Activated CD4-positive, alpha-beta T cell treated with anti-CD3 and anti-CD28 coated beads, Interleukin-10, Interleukin-2, amounts not matched to agents 100 ng/mL and 50 ng/mL, durations not matched to agents 16 hours and 8 hours (primary cell): ENCODE measurements at places on chromosomes 13 and 19.

GRCh38 chr13:62299988-62300387, 884.3 kb upstream of the PCDH20 start:
- DNase-seq = no peak

GRCh38 chr19:53868091-53868891, 608 bp downstream of the MYADM start:
- peak; percentile 29 for DNase-seq

- DNase-seq = no peak
Observed at GRCh38 chr13:57925250-57925649, 293.7 kb downstream of the PCDH17 start.

DNA sequence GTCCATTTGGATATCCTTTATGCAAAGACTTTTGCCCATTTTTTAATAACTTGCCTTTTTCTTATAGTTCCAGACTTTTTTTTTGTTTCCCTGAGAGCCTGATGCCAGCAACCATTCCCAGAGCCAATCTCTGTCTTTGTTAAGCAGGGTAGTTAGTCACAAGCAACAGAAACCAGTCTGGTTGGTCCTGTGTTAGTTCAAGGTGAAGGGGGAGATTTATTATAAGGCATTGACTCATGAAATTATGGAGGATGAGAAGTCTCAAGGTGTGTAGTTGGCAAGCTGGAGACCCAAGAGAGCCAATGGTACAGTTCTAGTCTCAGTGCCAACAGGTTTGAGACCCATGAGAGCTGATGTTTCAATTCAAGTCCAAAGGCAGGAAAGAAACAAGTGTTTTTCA, 33.0 kb downstream of the GPR12 start:
- no peak for DNase-seq

DNA sequence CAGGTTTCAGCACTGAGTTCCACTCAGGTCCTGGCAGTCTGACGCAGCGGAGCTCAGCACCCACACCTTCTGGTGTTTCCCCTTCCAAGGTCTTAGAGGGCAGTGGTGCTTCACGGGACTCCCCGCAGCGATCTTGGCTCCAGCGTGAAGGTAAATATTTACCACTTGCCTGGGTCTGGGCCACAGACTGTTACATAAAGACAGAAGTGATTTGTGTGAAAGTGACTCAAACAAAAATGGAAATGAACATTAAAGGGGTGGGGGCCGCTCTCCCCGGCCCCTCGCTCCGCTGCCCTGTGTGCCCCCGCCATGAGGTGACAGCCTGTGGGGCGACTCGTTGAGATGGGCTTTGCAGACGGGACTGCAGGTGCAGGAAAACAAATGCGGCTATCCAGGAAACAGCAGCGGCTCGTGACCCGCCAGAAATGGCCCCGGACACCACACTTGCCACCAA, 55.0 kb downstream of the GGACT start:
- no peak for DNase-seq

- DNase-seq = no peak
Observed at GRCh38 chr13:112333756-112334543, 42.2 kb upstream of the SPACA7 start.

DNA sequence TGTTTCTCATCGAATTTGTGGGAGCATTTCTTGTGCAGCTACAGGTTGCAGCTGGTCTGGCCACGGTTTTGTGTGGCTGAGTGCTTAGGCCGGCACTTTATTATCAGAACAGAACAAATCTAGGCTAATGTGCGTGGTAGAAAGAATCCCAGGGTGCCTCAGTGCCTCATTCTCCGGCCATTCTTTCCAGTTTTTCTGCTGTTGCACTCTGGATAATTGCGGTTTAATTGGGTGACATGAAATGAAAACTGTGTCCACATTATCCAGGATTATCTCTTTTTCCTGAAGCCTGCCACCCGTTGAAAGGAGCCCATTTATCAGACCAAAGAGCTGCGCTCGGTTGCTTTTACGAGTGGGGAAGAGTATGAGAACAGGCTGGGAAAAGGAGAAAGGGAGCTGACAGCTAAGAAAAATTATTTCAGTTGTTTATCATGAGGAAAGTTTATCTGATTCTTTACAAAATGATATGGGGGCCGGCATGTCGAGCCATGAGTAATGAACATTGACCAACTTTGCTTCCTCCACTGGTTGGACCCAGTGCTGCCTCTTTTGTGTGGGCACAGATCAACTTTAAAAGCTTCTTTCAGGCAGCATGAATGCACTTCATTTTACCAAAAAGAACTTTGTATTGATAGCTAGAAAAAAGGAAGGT, 117.0 kb upstream of the SOX21 start:
- no peak for DNase-seq

DNA sequence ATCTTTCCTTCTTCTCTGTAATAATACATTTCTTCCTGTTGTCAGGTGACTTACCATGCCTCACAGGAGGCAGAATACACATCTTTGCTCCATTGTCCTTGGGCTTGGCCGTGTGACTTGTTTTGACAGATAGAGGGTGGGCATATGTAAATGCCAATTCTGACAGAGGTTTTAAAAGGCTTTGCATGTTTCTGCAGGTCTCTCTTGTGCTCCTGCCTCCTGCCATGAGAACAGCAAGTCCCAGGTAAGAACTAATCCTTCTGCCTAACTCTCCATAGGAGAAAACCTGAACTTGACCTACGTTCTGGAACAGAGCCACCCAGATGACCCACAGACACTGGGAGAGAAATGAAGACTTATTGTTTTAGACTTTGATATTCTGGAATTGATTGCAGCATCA, 88.7 kb upstream of the TNFSF11 start:
- DNase-seq = no peak

DNA sequence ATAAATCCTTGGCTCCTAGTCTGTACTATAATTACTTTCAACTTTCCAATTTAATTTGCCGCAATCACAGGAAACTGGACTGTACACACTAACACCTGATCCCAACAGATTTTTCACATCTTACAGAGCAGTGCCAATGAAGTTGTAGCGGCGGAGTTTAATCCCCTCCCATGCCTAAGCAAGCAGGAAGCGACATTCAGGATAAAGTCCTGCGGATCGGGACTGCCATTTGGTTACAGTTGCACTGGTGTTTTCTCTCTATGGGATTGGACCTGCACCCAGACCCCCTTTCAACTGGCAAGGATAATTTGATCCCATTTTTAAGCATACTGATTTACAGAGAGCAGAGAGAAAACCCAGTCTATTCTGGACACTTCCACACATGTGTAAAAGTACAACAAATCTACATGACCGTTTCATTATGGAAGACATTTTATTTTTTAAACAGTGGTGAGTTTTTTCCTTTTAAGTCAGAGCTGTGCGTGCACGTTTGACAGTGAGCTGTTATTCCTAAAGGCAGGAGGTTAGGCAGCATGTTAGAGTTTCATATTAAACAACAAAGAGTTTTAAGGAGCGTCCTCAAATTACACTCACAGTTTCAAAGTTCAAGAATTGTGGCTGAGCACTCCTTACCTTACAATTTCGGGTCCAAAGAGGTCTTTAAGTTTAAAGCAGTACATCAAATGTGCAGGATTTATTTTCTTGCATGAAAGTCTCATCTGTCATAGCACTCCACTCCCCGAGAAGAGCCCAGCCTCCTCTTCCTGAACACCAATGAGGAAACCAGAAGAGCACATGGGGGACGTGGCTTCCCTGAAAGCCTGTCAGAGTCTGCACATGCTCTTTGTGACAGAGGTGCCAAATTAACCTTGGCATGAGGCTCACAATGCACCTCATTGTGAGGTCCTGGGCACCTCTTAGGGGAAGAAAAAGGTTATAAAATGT, 141.6 kb upstream of the RFC3 start:
- peak; percentile 52 for DNase-seq

DNA sequence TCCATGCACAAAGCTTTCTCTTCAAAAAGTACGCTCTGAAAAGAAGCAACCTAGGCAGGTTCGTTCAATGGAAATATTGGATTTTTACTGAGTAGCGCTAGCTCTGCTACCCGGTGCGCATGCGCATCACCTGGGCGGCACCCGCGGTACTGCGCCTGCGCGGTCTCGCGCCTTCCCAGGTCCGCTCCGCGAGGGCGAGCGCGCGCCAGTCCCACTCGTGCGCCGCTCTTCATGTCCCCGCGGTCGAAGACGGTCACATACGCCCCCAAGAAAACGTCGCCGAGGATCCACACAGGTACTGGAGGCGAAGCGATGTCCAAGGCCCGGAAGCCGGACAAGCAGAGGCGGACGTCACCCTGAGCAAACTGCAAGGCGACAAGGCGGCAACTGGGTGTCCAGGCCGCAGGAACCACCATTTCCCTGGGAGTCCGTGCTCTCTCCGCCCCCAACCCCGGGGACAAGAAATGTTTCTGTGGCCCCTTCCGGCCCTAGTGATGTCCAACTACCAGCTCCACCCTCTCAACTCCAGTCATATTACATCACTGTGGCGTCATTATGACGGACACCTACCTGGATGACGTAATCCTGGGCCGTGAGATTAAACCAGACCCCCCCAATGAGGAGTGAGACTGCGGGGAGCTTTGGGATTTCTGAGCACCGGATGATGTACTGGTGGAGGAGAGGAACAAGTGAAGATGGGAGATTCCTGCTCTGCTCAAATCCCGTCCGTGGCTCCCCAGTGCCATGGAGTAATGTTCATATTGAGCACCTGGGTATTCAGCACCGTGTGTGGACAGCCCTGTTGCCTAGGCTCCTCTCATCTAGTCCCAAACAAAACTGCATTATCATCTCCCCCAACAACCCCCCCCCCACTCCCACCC, 4.8 kb upstream of the KCNC3 start:
- DNase-seq = peak; percentile 86

DNA sequence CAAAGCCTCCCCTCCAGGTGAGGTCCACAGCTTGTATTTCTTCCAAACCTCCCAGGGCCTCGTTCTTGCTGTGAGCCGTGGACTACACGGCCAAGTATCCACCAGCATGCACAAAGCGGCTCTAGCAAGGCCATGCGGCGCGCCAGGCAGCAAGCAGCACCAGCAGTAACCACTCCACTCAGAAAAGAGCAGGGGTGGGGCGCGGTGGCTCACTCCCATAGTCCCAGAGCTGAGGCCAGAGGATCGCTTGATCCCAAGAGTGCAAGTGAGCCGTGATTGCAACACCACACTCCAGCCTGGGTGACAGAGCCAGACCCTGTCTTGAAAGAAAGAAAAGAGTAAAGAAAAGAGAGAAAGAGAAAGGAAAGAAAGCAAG, 4.7 kb downstream of the CCDC8 start:
- DNase-seq = no peak

DNA sequence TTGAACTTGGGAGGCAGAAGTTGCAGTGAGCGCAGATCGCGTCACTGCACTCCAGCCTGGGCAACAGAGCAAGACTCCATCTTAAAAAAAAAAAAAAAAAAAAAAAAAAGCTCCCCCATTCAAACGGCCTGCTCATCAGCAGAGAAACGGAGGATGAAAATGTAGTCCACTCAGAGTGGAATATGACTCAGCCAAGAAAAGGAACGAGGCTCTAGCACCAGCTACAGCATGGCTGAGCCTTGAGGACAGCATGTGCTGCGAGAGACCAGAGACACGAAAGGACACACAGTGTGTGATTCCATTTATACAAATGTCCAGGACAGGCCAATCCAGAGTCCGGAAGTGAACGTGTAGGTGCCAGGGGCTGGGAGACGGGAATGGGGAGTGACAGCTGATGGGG, 18.1 kb upstream of the MIER2 start:
- no peak for DNase-seq

DNA sequence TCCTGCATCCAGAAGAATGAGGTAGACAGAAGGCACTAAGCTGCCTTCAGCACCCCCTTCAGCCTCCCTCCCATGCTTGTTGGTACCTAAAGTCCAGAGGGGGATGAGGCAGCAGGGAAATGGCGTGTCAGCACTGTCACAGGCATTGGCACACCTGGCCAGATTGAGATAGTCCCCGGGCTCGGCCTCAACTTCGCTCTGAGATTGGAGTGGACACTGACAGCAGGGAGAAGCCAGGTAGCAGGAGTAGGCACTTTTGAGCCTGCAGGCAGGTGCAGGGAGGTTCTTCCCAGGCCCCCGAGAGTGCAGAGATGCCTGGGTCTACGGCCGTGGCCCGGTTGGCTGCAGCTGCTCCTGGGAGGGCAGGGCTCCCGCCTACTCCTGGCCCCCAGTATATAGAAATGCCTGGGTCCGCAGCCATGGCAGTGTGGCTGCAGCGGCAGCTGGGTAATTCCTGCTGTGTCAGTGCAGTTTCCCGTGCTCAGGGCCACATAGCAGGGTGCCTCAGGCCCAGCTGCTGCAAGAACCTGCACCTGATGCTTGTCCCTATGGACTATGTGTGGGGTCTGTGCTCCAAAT, 160.3 kb downstream of the SLITRK6 start:
- no peak for DNase-seq

DNA sequence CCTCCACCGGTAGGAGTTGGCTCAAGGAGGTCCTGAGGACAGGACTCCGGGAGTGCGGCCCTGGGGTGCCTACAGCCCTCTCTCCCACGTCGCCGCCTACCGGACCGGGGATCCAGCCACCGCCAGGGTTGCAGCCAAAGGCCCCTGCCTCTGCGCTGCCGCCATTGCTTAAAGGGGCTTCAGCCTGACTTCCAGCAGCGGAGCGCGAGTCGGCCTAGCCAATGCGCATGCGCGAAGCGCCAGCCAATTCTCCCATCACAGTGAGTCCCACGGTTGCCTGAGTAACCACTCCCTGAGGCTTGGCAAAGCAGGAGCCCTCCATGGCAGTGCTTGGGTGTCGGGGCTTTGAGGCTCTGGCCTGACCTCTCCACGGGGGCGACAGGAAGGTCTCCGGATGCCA, 21.5 kb upstream of the ZNF420 start:
- no peak for DNase-seq

- DNase-seq = no peak
Observed at GRCh38 chr19:51001515-51001914, at the start of gene KLK8. Gene KLK8, minus strand, starts transcription at chr19:51001604. Its CDS starts 437 bp downstream, at chr19:51001167.

DNA sequence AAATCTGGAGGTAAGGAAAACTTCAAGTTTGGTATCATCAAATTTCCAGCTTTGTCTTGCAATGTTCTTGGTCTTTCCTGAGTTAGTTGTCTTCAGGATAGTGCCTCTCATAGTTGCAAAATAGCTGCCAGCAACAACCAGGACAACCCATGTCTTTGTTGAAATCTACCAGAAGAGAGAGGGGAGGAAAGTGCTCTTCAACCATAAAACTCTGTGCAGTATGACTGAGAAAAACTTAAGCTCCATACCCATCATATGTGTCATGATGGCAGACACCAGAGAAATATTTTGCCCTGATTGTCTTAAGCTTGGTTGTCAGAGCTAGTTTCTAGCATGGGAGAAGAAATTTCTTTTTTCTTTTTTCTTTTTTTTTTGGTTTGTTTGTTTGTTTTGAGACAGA, 103.3 kb downstream of the SPRY2 start:
- no peak for DNase-seq

- no peak for DNase-seq
Observed at GRCh38 chr19:5080030-5080654, 111.2 kb downstream of the KDM4B start.
